ENCODE measurements at places on chromosomes 6 and 20. TPM values are rescaled to one million over a fixed set of nuclear protein-coding genes. Genes with fewer than 3 reads are reported as not detected.

CRISP3 gene
- not detected for total RNA-seq

CD2AP gene
- 17.9 TPM for total RNA-seq

POLR3F gene
- total RNA-seq = 9.0 TPM

TUBB2B gene
- not detected for total RNA-seq

CBLN4 gene
- not detected for total RNA-seq

NRN1 gene
- 25.1 TPM for total RNA-seq

SLC2A10 gene
- total RNA-seq = 0.06 TPM

C2 gene
- total RNA-seq = 0.53 TPM

RNF39 gene
- total RNA-seq = not detected

SPATA25 gene
- 0.64 TPM for total RNA-seq

CCM2L gene
- not detected for total RNA-seq

MUCL3 gene
- not detected for total RNA-seq

HSP90AB1 gene
- 1,343 TPM for total RNA-seq

ID1 gene
- 19.4 TPM for total RNA-seq

SULF2 gene
- total RNA-seq = 2.3 TPM

DSP gene
- not detected for total RNA-seq

RTEL1 gene
- total RNA-seq = 45.7 TPM

GRM1 gene
- total RNA-seq = not detected

PDE7B gene
- 0.93 TPM for total RNA-seq

ENPP1 gene
- total RNA-seq = 0.35 TPM

ZSCAN23 gene
- total RNA-seq = 1.3 TPM

TCP11 gene
- total RNA-seq = not detected

All from activated naive CD4-positive, alpha-beta T cell treated with anti-CD3 and anti-CD28 coated beads, Interleukin-2, amount 50 U/mL, for 72 hours (primary cell).